D721Med (cell line): ENCODE measurements at places on chromosomes 1 and 21.

DNA sequence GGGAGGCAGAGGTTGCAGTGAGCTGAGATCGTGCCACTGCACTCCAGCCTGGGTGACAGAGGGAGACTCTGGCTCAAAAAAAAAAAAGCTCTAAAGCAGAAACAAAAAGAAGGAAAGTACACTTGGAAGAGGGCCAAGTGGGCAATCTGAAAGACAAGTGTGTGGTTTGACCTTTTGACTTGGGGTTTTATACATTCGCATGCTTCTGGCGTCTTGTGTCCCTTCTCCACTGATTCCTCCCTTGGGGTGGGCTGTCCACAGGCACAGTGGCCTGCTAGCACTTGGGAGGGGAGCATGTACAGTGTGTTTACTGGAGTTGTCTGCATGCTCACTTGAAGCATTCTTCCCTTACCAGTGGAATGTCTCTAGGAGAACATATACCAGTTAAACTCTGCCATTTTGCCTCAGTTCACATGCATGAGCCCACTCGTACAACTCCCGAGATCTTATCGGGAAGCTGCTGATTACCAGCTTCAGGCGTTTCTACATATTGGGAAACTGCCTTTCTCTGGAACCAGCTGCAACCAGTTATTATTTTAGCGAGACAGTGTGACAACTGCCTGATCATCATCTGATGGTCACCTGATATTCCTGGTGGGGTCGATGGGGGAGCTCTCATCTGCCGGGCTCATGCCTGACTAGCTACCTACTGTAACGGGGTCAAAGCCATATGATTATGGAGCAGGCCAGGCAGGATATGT lies 113.5 kb upstream of the ZNF678 start:
- no peak for DNase-seq

GRCh38 chr1:55147524-55147923 lies 67.6 kb downstream of the USP24 start:
- DNase-seq = no peak

DNA sequence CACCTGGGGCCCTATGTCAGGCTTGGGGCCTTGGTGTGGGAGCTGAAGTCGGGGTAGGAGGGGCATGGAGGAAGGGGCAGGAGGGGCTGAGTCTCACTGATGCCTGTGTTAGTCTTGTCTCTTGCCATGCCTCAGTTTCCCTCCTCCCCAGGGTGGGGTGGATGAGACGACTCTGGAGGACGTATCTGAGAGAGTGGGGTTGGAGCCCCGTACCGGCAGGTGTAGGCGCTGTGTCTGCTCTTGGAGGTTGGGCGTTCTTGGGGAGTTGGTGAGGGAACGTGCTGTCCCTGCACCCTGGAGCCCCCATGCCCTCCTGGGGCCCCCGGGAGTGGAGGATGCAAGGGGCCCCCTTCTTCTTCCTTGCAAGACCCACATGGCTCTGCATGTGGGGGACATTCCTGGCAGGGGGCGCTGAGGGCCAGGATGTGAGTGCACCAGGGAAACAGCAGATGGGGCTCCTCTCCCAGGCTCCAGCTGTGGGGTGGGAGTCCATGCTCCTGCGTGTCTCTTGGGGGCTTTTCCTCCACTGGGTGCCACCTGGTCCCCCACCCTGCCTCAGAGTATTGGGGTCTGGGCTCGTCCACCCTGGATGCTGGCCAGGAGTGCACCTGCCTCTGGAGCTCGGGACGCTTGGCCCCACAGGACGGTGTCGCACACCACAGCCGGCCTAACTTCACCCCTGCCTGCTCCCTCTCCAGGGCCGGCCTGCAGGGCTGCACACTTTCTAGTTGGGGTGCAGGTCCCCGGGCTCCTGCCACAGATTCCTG lies 1.4 kb upstream of the TNFRSF14 start:
- DNase-seq = no peak

DNA sequence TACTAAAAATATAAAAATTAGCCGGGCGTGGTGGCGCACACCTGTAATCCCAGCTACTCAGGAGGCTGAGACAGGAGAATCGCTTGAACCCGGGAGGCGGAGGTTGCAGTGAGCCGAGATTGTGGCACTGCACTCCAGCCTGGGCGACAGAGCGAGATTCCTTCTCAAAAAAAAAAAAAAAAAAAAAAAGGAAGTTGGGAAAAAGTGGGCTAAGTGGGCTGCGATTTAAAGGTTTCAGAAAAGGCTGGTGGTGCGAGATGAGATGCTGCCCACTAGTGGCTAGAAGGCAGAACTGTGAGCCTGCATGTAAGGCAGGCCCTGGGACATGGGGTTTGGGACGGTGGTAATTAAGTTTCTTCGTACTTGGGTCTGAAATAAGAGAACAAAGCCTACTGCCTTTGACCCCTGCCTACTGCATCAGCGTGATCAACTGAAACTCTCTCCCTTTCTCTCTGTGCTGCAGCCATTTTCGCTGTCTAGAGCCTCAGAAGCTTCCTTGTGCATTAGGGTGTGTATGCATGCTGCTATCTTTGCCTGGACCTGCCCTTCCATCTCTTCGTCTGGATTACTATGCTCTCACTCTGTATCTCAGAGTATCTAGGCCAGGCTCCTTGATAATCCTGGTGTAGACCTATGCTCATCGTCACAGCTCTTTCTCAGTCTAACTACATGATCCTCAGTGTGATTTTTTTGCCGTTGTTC lies 12.4 kb downstream of the FMOD start:
- peak; percentile 73 for DNase-seq

GRCh38 chr1:182786223-182786994 lies 3.2 kb upstream of the NPL start:
- no peak for DNase-seq

GRCh38 chr1:41578712-41579335 lies 94.3 kb upstream of the EDN2 start:
- no peak for DNase-seq

DNA sequence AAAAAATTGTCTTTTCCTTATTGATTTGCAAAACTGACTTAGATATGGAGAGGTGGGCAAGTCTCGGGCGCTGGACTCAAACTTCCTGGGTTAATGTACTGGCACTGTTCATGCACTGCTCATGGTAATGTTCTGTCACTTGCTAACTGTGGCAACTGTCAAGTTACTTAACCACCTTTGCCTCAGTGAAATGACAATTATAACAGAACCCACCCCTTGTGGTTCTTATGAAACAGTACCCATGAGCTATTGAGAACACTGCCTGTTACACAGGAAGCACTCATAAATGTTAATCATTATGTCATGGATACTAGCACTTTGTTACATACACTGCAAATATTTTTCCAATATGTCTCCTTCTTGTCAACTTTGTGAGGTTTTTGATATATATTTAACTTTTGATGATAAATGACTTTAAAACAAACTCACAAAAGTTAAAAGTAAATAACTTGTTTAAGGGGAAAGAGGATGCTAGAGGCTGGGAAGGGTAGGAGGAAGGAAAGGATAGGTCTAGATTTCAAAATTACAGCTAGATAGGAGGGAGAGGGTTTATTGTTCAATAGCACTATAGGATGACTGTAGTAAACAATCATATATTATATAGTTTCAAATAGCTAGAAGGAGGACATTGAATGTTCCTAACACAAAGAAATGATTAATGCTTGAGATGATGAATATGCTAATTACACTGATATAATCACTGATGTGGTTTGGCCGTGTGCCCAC lies 342.5 kb downstream of the ADGRL2 start:
- DNase-seq = no peak

- DNase-seq = no peak
These were observed 178.7 kb downstream of the TNR start for GRCh38 chr1:175564723-175565122.

- no peak for DNase-seq
These were observed 117.1 kb downstream of the ZZZ3 start for GRCh38 chr1:77565321-77565720.

- no peak for DNase-seq
These were observed 3.3 kb upstream of the SSBP3 start for GRCh38 chr1:54409156-54410142.

GRCh38 chr1:204358605-204359004 lies 1.1 kb downstream of the PLEKHA6 start:
- DNase-seq = no peak

DNA sequence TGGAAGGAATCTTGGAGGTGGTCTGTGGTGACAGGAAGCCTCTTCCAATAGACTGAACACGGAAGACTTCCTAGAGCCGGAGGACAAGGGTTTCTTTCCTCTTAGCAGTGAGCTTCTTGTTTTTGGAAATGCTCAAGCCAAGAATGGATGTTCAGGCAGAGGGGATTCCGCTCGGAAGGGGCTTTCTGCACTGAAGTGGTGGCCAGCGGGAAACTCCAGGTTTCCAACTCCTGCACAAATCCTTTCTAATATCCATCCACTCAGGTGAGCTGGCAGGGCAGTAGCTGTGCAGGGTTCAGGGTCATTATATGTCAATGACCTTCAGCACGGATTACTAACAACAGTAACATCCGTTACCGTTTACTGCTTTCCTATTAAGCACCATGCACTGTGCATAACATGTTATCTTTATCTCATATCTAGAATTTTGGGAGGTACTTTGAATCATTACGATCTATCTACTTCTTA lies 573 bp upstream of the CPT2 start:
- DNase-seq = no peak

DNA sequence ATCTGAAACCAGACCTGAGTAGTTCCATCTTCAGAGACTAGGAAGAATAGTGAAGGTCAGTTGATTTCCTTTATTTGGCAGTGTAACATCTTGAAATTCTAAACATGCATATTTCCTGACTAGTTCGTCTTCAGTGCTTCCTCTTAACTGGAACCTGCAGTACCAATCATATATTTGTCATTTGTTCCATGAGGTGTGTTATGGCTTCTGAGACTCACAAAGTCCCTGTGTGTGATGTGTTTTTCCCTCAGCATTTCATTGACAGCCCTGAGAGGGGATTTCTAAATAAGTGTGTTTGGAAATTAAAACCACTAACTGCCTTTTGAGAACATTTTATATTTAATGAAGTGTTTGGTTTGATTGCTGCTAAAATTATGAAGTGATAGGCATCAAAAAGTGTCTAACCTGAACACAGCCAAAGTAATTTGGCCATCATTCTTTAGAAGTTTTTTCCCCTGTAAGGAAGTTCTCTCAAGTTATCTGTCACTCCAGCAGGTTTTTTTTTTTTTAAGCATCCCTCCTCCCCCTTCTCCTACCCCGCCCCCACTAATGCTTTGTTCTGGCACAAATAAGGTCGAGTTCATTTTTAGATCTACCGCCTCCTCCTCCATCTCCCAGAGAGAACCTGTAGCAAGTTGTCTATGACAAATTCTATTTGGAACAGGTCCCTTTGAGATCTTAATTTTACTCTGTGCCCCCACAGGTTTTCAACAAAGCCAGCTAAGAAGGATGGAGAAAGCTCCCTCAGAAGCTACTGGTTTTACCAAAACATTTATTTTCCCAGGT lies 61.4 kb downstream of the TMEM200B start:
- DNase-seq = no peak

GRCh38 chr1:235925016-235925415 lies 58.3 kb upstream of the LYST start:
- DNase-seq = no peak

- no peak for DNase-seq
These were observed 993 bp upstream of the DSCAM start for GRCh38 chr21:40847951-40848350.

DNA sequence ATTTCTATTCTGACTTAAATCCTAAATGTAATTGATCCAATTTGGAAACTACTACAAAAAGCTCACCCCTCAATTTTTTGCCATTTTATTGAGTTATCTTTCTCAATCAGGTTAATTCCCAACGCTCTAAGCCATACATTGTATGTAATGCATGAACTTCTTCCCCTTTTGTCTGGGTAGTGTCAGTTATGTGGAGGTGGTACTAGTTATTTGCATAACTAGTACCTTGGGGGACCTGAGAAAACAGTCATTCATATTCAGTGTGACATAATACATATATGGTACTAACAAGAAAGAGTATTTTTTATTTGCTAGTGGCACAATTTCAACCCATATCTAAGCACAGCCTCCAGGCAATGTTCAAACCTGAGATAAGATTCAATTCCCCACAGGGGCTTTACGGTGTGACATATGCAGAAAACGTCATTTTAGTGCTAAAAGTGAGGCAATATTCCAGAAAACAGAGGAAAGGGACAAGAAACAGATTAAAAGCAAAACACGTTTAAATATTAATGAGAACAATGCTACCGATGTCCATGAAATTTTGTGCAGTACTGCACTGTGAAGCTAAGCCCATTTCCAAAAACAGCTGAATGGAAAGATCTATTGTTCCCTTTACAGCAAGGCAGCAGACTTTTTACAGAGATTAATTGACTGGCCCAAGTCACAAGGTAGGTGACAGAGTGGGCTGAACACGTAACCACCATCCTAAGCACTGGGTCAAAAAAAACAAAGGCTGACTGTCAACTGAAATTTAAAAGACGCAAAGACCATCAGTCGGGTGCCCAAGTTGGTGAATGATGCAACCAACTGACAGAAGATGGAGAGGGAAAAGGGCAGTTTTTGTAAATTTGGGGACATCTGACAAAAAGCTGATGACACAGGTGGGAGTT lies 1.4 kb downstream of the HLCS start:
- no peak for DNase-seq

DNA sequence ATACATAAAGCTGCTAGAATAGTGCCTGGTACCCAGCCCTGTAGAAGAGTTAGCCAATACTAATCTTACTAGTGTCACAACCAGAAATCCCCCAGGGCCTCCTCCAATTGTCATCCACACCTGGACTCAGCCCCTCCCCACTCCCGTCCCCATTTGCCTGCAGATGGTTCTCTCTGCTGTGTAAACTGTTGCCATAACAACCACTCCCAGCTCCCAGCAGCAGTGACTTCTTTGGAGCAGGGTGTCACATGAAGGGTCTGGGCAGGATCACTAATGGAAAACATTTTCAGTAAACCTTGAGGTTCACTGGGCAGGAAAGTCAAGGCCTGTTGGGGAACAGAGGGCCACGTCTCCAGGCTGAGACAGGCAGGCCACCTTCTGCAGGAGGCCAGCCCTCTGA lies 126.0 kb upstream of the IPO9 start:
- no peak for DNase-seq

DNA sequence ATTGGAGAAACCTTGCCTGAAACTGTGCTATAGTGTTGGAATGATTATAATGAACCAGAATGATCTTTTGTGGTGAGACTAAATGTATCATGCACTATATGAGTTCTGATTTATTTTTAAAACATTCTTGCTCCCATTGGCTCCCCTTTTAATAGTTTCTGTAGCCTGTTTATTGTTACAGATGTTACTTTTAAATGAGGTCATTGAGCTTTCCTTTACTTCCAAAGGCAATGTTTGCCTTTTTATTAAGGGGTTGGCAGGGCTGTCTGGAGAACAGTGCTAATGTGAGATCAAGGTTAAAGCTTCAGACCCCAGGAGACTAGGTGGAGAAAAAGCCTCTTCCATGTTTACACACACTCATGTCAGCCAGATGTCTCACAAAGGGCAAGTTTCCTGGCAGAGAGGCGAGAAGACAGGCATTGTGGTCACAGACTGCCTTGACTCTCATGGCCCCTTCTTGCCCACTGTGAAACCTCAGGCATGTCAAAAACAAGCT lies 120.6 kb upstream of the RAVER2 start:
- no peak for DNase-seq
